ENCODE measurements at places on chromosomes 4 and X. TPM values are rescaled to one million over a fixed set of nuclear protein-coding genes. Genes with fewer than 3 reads are reported as not detected.

DNA sequence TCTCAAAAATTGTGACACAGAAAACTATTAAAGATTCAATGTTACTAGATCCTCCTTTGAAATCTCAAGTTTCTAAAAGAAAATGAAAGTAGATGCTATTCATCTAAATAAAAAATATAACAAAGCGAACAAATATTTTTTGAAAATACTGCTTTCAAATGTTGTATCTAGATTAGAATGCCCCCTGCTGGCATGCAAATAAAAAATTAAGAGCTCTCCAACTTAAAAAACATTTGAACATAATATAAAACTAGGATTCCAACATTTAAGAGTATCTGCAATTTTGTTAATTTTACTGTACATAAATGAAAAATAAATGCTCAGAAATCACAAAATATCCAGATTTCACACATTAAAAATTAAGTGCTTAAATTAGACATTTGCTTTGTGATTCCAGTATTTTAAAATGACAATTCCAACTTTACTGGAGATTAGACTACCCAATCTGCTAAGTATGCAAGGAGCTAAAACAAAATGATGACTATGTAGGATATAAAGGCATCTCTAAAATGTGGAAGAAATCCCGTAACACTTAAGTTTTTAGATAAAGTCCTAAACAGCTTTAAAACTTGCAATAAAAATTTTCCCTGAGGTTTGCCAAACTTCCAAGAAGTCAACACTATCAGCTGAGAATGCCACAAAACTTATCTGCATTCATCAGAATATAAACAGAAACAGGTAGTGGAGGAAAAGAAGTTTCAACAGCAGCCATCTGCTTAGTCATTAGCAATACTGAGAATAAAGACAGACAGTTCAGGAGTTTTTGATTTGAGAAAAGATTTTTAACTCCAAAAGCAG lies 32.7 kb downstream of the DHX15 start:
- no peak overlapping the region for H3K27ac ChIP-seq
- no peaks in the 10 kb centered on the region for H3K4me1 ChIP-seq
- DNase-seq: no peak
- H3K27me3 ChIP-seq: no peaks in the 10 kb centered on the region

Gene RPS6KA6
- total RNA-seq: 11.8 TPM

Gene NAT8L
- total RNA-seq: not detected

Gene PCDH10
- total RNA-seq: not detected

- H3K27ac ChIP-seq: peak overlapping the region; percentile 99
- no peaks in the 10 kb centered on the region for H3K27me3 ChIP-seq
- H3K4me1 ChIP-seq: peaks cover under 1% of the 10 kb centered on the region
- no peaks in the 10 kb centered on the region for H3K36me3 ChIP-seq
- no peak overlapping the region for H3K4me3 ChIP-seq
Measured at GRCh38 chr4:38001927-38002326, 41.7 kb downstream of the PTTG2 start.

GRCh38 chr4:84494076-84494475 lies 5.0 kb downstream of the NKX6-1 start:
- DNase-seq: no peak
- H3K4me3 ChIP-seq: no peak overlapping the region
- H3K4me1 ChIP-seq: peaks cover 24% of the 10 kb centered on the region
- H3K27ac ChIP-seq: no peak overlapping the region
- peaks cover 87% of the 10 kb centered on the region for H3K27me3 ChIP-seq

GRCh38 chr4:119106036-119107000 lies 29.3 kb upstream of the MYOZ2 start:
- no peak overlapping the region for H3K4me3 ChIP-seq
- no peaks in the 10 kb centered on the region for H3K27me3 ChIP-seq
- H3K27ac ChIP-seq: no peak overlapping the region

GRCh38 chr4:52664479-52664878 lies 5.4 kb upstream of the USP46 start:
- no peaks in the 10 kb centered on the region for H3K27me3 ChIP-seq
- DNase-seq: no peak
- H3K4me3 ChIP-seq: no peak overlapping the region
- no peaks in the 10 kb centered on the region for H3K4me1 ChIP-seq

GRCh38 chr4:181608181-181608580 lies 635.0 kb upstream of the TENM3 start:
- no peaks in the 10 kb centered on the region for H3K27me3 ChIP-seq
- no peak for DNase-seq
- no peak overlapping the region for H3K4me3 ChIP-seq
- H3K27ac ChIP-seq: no peak overlapping the region
- no peaks in the 10 kb centered on the region for H3K4me1 ChIP-seq

DNA sequence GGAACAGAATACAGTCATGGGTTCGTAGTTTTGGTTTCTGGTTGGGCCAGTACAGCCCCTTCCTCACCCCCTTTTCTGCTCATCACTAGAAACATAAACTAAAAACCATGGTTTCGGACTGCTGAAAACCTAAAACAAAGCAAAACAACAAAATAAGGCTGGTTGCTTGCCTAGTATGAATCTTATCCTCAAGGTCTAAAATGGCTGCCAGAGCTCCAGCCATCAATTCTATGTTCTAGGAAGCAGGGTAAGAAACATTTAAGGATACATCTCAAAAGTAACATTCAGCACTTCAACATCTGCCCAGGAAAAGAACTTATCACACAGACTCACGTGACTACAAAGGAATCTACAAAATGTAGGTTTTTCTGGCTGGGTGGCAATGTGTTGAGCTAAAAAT lies 31.5 kb downstream of the PPP3CA start:
- no peaks in the 10 kb centered on the region for H3K27me3 ChIP-seq
- H3K36me3 ChIP-seq: no peaks in the 10 kb centered on the region
- H3K4me3 ChIP-seq: no peak overlapping the region
- no peak for DNase-seq
- H3K27ac ChIP-seq: no peak overlapping the region

DNA sequence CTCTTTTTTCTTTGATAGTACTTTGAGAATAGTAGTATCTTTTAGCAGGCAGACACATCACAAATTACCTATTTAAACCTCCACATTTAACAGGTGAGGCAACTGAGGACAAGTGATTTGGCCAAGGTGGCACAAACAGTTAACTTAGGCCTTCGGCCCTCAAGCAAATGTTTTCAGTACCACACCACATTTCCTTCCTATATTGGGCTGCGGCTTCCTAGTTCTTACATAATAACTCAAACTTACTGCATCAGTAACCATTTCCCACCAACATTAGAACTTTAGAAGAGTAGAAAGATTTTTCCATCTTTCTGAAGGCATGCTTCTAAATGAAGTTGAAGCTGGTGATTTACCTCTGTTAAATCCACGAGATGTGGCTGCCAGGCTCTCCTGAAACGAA lies 63.2 kb upstream of the SLC4A4 start:
- DNase-seq: no peak
- H3K4me1 ChIP-seq: no peaks in the 10 kb centered on the region
- H3K4me3 ChIP-seq: no peak overlapping the region
- no peaks in the 10 kb centered on the region for H3K27me3 ChIP-seq
- no peaks in the 10 kb centered on the region for H3K36me3 ChIP-seq

GRCh38 chr4:168600796-168601583 lies 104.1 kb downstream of the PALLD start:
- H3K4me1 ChIP-seq: no peaks in the 10 kb centered on the region
- DNase-seq: no peak
- H3K27me3 ChIP-seq: no peaks in the 10 kb centered on the region
- no peaks in the 10 kb centered on the region for H3K36me3 ChIP-seq
- no peak overlapping the region for H3K27ac ChIP-seq

DNA sequence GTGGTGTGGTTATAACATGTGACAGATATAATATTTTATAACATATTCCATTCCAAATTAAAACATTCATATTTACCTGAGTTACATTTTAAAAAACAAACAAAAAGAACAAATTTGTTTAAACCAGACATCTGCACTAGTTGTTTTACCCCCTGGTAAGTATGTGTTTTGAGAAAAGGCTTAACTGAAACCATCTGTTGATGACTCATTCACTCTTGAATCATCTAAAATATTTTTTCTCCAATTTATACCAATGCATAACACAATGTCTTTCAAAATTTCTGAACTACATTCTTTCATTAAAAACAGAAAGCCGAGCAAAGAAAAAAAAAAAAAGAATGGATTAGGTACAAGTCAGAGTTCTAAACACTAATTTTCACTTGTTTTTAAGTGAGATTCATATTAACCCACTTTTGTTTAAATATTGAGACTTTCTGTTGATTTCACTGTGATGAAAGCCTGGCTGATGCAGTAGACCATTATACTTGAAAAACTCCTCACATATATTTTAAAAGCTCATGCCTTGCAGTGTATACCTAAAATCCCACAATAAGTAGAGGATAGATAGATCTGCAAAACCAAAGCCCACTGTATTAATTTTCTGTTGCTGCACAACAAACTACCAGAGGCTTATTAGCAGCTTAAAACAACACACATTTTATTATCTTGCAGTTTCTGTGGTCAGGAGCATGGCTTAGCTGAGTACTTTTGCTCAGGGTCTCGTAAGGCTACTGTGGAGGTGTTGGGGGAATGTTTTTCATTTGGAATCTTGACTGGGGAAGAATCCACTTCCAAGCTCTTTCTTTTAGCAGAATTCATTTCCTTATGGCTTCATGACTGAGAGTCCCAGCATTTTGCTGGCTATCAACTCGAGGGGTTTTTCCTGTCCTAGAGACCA lies 221.5 kb downstream of the PCDH18 start:
- no peaks in the 10 kb centered on the region for H3K36me3 ChIP-seq
- no peak for DNase-seq
- H3K4me3 ChIP-seq: no peak overlapping the region
- peak overlapping the region; percentile 59 for H3K27ac ChIP-seq
- no peaks in the 10 kb centered on the region for H3K27me3 ChIP-seq
- H3K4me1 ChIP-seq: no peaks in the 10 kb centered on the region

Gene SMPX
- total RNA-seq: 1.2 TPM

GRCh38 chrX:108439426-108439942 lies at the start of gene COL4A5:
COL4A5 (plus strand) TSS chrX:108439838; CDS start chrX:108440126, 288 bp downstream.
- no peaks in the 10 kb centered on the region for H3K4me1 ChIP-seq
- H3K27me3 ChIP-seq: no peaks in the 10 kb centered on the region
- H3K4me3 ChIP-seq: peak within 1 kb of the TSS; percentile 49
- H3K36me3 ChIP-seq: no peaks in the 10 kb centered on the region
- DNase-seq: peak; percentile 59

GRCh38 chr4:139658586-139659382 lies 6.8 kb upstream of the MGST2 start:
- H3K4me3 ChIP-seq: no peak overlapping the region
- DNase-seq: no peak
- no peaks in the 10 kb centered on the region for H3K27me3 ChIP-seq

GRCh38 chr4:81445196-81445595 lies 26.5 kb downstream of the RASGEF1B start:
- no peaks in the 10 kb centered on the region for H3K4me1 ChIP-seq
- no peak for DNase-seq
- H3K36me3 ChIP-seq: no peaks in the 10 kb centered on the region
- H3K27me3 ChIP-seq: no peaks in the 10 kb centered on the region
- no peak overlapping the region for H3K27ac ChIP-seq
- no peak overlapping the region for H3K4me3 ChIP-seq

DNA sequence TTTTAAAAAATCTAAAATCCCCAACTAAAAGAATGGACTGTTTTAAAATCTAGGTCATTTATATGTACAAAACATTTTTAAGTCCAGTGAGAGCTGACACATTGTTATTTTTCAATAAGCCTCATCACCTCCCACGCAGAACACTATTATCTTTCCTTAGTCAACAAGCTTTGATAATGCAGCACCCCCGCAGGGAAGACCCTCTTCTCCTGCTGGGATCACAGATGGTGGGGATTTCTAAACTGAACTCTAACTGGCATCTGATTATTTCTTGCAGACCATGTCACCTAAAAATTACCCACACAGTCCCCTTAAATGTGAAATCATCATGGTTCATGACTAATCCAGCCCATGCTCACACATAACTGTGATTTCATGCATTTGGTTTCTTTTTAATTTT lies 11.6 kb downstream of the SYTL4 start:
- no peak overlapping the region for H3K4me3 ChIP-seq
- no peaks in the 10 kb centered on the region for H3K27me3 ChIP-seq
- H3K27ac ChIP-seq: peak overlapping the region; percentile 57
- H3K4me1 ChIP-seq: no peaks in the 10 kb centered on the region

GRCh38 chrX:72461288-72461687 lies 111.4 kb downstream of the HDAC8 start:
- H3K36me3 ChIP-seq: no peaks in the 10 kb centered on the region
- no peak for DNase-seq
- H3K4me3 ChIP-seq: no peak overlapping the region

Gene TECRL
- not detected for total RNA-seq

GRCh38 chr4:51894059-51894645 lies 51.2 kb downstream of the DCUN1D4 start:
- H3K4me1 ChIP-seq: no peaks in the 10 kb centered on the region
- no peak overlapping the region for H3K27ac ChIP-seq
- DNase-seq: no peak
- H3K27me3 ChIP-seq: no peaks in the 10 kb centered on the region
- no peak overlapping the region for H3K4me3 ChIP-seq

Gene NKX3-2
- not detected for total RNA-seq

Gene COL4A6
- total RNA-seq: 0.88 TPM

DNA sequence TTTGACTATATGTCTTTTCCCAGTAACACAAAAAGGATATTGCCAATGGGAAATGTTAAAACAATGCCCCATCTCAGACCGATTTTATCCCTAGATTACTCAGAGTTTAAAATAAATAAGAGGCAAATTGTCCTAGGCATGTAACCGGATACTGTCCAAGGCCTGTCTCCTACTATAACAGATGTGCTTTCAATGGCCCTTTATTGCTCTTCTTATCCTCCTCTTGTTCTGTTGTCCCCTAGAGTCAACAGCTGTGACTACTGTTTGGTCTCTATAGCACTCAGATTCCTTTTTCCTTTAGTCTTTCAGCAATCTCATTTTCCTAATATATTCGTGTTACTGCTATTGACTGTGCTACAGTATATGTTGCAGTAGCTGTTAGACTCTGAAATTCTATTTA lies 66.8 kb upstream of the PLS3 start:
- no peaks in the 10 kb centered on the region for H3K27me3 ChIP-seq
- H3K4me1 ChIP-seq: no peaks in the 10 kb centered on the region
- no peaks in the 10 kb centered on the region for H3K36me3 ChIP-seq

Gene FSTL5
- total RNA-seq: not detected

DNA sequence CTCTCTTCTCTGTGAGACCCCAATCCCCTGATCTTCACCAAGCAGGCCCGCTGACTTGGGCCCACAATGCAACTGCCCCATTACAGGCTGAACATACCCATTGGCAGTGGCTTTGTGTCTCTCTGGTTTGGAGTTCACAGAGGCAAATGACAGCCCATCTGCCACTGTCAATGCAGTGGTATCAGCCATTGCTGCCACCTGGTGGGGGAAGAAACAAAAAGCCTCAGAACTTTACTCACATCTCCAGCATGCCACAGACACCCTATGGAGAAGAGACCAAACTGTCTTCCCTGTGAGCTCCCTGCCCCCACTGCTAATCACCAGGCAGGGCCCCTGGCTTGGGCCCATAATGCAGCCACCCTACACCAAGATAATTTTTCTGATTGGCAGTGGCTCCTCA lies 729.3 kb upstream of the ACTRT1 start:
- H3K4me3 ChIP-seq: no peak overlapping the region
- H3K36me3 ChIP-seq: no peaks in the 10 kb centered on the region
- no peaks in the 10 kb centered on the region for H3K27me3 ChIP-seq
- no peaks in the 10 kb centered on the region for H3K4me1 ChIP-seq
- H3K27ac ChIP-seq: no peak overlapping the region
- DNase-seq: no peak

GRCh38 chrX:121570072-121570841 lies 522.8 kb downstream of the GLUD2 start:
- no peaks in the 10 kb centered on the region for H3K36me3 ChIP-seq
- no peak for DNase-seq
- no peaks in the 10 kb centered on the region for H3K27me3 ChIP-seq
- H3K4me3 ChIP-seq: no peak overlapping the region
- no peaks in the 10 kb centered on the region for H3K4me1 ChIP-seq
